ENCODE measurements at places on chromosomes 2 and 18.
A peak's percentile ranks its signal among the peaks of the same experiment; 100 is the strongest.

GRCh38 chr2:23549051-23549450 is 164.1 kb downstream of the KLHL29 start:
- no peak for DNase-seq

DNA sequence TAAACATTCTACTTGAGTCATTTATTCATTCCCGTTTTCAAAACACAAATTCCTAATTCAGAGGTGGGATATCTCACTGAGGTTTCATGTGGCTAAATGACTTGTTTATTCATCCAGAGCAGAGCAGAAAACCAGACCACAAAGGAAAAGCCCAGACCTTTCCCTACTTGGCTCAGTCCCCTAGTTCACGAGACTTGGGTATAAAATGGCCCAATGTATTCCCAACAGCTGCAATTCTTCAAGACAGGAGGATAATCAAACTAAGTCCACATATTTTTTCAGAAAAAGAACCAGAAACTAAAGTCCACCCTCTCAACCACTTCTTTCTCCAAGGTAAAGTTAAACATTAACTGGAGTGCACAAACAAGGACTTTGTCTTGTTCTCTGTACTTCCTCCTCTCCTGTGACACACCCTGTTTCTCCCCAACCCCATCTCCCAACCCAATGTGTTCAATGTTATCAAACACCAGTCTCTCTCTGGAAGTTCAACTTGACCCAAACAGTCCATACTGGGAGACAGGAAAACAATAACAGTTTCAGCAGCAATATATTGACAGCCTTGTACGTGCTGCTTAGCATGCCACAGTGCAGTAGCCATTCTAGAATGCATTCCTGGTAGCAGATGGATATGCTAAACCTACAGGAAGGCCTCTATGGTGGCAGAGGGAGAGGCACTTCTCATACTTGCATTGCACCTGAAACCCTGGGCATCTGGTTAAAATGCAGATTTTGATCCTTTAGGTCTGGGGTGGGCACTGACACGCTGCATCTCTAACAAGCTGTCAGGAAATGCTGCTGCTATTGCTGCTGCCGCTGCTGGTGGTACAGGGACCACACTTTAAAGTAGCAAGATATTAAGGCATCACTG is 110.7 kb downstream of the INO80D start:
- no peak for DNase-seq

DNA sequence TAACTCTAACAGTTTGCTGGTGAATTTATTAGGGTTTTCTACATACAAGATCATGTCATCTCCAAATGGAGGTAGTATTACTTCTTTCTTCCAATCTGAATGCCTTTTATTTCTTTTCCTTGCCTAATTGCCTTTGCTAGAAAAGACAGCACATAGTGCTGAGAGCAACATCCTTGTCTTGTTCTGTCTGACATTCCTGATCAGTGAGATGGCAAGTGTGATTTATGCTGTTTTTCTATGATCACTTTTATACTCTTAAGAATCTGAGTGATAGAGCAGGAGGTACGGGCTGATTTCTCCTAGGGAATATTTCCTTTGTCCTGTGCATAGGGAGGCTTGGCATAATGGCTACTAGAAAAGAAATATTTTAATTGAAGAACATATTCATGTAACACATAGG is 17.3 kb downstream of the LYPD6B start:
- DNase-seq = no peak

- DNase-seq = no peak
Measured at GRCh38 chr2:230723363-230723762, 10.7 kb downstream of the CAB39 start.

GRCh38 chr2:197426723-197427603 is 7.9 kb downstream of the SF3B1 start:
- no peak for DNase-seq

GRCh38 chr2:18831916-18832510 is 242.6 kb upstream of the NT5C1B start:
- DNase-seq = no peak

DNA sequence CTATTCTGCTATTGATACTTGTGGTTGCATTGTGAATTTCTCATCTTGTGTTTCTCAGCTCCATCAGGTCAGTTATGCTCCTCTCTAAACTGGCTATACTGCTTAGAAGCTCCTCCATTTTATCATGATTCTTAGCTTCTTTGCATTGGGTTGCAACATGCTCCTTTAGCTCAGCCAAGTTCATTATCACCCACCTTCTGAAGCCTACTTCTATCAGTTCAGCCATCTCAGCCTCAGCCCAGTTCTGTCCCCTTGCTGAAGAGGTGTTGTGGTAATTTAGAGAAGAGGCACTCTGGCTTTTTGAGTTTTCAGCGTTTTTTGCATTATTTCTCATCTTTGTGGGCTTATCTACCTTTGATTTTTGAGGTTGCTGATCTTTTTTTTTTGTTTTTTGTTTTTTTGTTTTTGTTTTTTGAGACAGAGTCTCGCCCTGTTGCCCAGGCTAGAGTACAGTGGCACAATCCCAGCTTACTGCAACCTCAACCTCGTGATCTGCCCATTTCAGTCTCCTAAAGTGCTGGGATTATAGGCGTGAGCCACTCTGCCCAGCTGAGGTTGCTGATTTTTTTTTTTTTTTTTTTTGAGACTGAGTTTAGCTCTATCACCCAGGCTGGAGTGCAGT is 36.0 kb downstream of the ANKRD12 start:
- DNase-seq = no peak

GRCh38 chr18:68679528-68679927 is 35.4 kb downstream of the TMX3 start:
- DNase-seq = peak; percentile 26

DNA sequence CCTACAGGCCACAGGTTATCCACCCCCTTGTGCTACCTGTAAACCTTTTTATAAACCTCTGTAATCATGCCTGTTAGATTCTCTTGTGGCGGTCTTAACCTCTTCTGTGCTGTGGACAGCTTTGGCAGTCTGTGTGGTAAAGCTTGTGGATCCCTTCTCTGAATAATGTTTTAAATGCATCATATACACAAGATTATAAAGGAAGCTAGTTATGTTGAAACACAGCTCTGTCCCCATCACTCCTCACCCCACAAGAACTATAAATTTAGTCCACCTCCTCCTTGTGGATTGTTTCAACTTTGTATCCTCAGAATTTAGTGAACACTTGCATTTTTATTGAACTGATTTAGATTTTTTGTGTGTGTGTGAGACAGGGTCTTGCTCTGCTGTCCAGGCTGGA is 107.7 kb downstream of the ICA1L start:
- DNase-seq = no peak

DNA sequence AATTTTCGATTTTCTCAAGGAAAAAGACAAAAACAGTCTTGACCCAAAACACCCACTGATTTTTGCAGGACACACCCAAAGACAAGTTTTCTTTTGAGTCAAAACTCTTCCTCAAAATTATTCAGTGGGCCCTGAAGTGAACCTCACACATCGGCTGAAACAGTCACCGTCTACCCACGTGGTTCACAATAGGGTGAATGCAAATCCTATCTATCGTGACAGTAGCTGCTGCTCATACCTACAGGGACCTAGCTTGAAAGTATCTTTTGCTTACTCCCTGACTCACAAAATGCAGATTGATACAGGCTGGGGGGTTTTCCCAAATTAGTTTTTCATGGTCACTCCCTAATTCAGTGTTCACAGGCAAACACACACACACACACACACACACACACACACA is 10.7 kb upstream of the CD226 start:
- no peak for DNase-seq

- DNase-seq = no peak
Measured at GRCh38 chr2:168757223-168757622, 45.2 kb upstream of the NOSTRIN start.

GRCh38 chr2:43943323-43943722 is 52.5 kb downstream of the LRPPRC start:
- no peak for DNase-seq

DNA sequence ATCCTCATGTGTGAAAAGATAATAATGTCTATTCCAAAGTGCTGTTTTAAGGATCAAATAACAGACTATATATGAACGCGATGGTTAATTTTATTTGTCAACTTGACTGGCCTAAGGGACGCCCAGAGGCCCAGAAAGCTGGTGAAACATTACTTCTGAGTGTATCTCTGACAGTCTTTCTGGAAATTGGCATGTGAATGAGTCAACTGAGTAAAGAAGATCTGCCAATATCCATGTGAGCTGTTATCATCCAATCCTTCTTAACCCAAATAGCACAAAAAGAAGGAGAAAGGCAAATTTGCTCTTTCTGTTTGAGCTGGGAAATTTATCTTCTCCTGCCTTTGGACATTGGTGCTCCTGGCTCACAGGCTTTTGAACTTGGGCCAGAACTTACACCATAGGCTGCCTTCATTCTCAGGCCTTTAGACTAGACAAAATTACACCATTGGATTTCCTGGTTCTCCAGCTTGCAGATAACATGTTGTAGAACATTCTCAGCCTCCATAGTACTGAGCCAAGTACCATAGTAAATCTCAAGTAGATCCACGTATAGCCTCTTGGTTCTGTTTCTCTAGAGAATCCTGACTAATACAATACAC is 114.7 kb upstream of the DOCK10 start:
- no peak for DNase-seq
